ENCODE measurements at places on chromosomes 5 and 9.

- DNase-seq: no peak
Measured at GRCh38 chr5:33933723-33934169, 2.4 kb upstream of the RXFP3 start.

- no peak for DNase-seq
Measured at GRCh38 chr9:130042406-130042884, 544 bp downstream of the FNBP1 start.

- DNase-seq: no peak
Measured at GRCh38 chr5:120093178-120093577, 370.9 kb upstream of the PRR16 start.

GRCh38 chr9:36250079-36250478 is 8.2 kb downstream of the GNE start:
- DNase-seq: no peak

- no peak for DNase-seq
Measured at GRCh38 chr5:77569409-77569808, 69.1 kb downstream of the OTP start.

GRCh38 chr9:106307670-106308069 is 555.3 kb upstream of the ZNF462 start:
- DNase-seq: no peak

DNA sequence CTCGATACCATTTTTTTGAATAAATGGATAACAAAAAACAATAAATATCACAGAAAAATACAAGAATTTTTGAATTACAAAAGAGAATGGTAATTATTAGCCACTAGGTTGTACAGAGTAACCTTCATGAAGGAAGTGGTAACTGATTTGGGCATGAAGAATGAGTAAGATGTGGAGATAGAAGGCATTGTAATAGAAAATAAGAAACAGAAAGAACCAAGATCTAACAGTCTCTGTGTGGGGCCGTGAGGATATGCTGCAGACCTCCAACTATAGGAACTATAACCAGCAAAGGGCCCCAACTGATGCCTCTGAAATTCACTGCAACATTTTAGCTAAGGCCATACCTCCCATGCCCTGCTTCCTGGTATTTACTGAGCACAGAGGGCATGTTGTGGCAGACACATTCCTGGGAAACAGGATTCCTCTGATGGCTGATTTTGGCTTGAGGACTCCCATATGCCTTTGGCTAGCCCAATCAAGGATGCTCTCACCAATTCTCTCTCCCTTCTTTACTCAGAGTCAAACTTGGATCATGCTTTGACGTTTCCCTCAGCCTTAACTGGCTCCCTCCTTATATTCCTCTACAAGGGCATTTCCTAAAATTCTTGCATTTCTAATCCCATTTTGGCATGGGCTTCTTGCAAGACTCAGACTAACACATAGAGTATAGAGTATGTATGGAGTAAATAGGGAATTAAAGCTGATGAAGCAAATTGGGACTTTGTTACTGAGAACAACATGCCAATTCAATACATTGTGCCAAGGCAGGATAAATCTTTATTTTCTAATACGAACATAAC is 208.9 kb downstream of the PDE4D start:
- DNase-seq: no peak

DNA sequence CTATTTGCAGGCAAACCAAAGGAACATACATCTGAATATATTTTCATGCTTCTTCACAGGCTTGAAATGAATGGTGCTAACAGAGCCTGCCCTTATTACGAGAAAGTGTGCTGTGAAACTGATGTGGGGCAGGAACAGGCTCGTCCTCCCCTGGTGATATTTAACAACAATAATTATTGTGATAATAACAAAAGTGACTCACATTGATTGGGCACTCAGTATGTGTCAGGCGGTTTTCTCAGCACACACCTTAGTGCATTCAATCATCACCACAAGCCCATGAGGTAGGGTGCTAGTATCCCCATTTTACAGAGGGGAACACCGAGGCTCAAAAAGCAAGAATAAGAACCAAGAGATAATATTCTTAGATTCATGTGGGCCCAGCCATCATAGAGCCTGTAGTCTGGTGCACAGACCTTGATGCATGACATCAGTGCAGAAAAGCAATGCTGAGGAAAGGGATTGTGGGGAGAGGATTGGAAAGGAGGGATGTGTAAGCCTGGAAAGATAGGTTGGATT is 18.1 kb upstream of the BOD1 start:
- DNase-seq: no peak

- DNase-seq: no peak
Measured at GRCh38 chr5:72379936-72380335, 59.8 kb downstream of the PTCD2 start.

GRCh38 chr9:93657331-93658111 is 81.1 kb downstream of the PHF2 start:
- no peak for DNase-seq

DNA sequence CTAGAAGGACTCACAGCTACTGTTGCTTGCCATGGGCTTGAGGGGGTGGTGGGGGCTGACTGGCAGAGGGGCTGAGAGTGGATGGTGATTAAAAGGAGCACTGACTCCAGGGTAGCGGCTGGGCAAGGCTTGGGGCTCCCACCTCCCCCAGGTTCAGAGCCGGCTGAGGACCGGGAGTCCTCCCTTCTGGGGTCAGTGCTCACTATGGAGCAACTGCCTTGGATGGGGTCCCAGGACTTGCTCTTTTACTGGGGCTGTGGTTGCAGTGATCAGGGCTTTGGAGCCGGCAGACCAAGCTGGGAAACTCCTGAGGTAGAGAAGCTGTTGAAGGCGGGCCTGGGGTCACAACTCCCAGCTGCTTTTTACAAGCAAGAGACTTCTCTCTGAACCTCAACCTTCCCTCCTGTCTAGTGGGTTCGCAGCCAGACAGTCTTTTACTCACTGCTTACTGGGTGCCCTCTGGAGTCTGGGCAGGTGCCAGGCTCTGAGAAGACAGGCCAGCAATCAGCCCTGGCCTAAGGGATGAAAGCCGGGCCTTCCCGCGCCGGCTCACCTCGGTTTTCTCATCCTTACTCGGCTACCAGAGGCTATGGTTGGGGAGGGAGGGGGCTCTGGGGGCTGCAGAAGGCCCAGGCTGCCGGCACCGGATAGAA is 795 bp upstream of the ASS1 start:
- no peak for DNase-seq

GRCh38 chr9:124770359-124771020 is 621 bp downstream of the NR6A1 start:
- DNase-seq: no peak

DNA sequence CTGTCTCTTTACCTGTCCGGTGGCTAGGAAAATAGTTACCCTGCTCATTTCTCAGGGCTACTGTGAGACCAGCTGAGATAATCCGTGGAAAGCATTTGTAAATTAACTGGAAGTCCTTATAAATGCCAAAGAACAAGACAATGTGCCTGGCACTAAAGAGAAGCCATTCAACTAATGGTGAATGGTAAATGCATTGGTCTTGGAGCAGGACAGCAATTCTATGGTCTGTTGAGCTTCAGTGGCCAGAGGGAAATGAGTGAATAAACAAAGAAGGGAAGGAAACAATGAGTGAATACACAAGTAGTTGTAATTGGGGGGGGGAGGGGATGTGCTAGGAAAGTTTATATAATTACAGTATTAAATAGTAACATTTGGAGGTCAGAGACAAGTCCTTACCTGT is 353.6 kb downstream of the SEMA5A start:
- DNase-seq: no peak

DNA sequence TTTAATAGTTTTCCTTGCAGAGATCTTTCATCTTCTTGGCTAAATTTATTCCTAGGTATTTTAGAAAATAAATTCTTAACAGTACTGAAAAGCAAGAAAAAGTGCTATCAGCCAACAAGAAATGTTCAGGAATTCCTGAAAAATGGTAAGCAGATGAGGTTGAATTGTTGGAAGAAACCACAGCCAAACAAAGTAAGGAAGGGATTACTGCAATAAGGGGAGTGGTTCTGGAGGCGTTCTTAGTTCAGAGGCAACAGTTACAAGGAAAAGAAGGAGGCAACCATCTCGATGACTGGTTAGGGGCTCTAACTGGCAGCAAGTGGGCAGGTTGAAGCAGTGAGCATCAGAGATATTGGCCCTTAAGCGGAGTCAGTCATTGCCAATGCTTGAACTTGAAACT is 12.8 kb upstream of the OR13J1 start:
- DNase-seq: no peak

- no peak for DNase-seq
Measured at GRCh38 chr9:98755006-98755618, 41.2 kb downstream of the ANKS6 start.

- DNase-seq: no peak
Measured at GRCh38 chr5:54630738-54631359, 113.3 kb downstream of the SNX18 start.

- DNase-seq: no peak
Measured at GRCh38 chr9:120214332-120214731, 365.6 kb downstream of the CDK5RAP2 start.

DNA sequence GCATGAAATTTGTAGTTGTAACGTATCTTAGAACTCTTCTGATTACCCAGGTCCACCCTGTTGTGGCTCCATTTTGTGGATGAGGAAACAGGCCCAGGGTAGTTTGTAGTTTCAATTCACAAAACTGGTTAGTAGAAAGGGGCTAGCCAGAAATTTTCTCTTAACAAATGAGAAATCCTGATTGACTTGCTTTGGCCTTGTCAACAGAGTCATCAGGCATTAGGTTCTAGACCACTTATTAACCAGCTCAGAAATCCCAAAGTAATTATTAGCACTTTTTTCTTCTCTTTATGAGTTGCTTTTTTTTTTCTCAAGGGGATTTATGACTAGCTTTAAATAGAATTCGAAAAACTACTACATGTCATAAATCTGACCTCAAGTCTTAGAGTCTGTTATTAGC is 160.2 kb downstream of the SH3GL2 start:
- no peak for DNase-seq

GRCh38 chr5:132179405-132179804 is 48.2 kb downstream of the P4HA2 start:
- DNase-seq: no peak

- DNase-seq: no peak
Measured at GRCh38 chr5:139177809-139178588, 20.2 kb downstream of the SIL1 start.

DNA sequence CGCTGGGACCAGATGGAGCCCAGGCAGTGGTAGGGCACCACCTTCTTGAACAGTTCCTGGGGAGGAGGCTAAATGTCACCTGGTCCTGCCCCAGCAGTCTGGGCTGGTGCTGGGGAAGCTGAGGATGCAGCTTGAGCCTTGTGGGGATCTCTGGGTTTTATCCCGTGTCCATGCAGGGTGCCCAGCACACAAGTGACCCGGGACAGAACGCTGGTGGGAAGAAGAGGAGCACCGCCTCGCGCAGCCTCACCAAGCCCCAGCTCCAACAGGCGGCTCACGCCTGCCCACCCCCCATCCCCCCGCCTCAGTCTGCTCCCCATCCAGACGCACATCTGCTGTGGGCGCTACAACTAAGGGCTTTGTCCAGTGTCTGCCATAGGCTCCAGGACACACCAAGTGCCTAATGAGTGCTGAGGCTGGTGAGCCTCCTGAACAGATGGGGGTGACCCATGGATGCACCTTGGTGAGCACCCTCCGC is 13.8 kb downstream of the RALGDS start:
- DNase-seq: no peak

- no peak for DNase-seq
Measured at GRCh38 chr9:69319324-69320025, 5.5 kb upstream of the ENTREP1 start.

DNA sequence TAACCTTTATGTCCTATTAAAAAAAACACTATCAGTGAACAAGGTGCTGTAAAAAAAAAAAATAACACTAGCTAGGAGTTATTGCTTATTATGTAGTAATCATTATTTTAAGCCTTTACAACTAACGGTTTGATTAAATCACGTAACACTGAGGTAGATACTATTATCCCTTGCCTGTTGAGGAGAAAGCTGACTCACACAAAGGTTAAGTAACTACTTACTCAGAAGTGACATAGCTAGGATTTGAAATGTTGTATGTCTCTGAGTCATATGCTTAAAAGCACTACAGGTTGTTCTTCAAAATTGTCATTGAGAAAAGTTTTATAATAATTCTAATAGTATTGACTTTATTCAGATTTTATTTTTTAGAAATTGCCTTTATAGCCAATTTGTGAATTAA is 8.8 kb downstream of the TENT2 start:
- DNase-seq: no peak

- no peak for DNase-seq
Measured at GRCh38 chr9:72753266-72753893, 199.5 kb downstream of the ALDH1A1 start.

GRCh38 chr5:154857530-154858296 is 714 bp upstream of the CNOT8 start:
- peak; percentile 80 for DNase-seq

GRCh38 chr5:170597109-170597751 is 93.4 kb downstream of the KCNIP1 start:
- no peak for DNase-seq

- DNase-seq: no peak
Measured at GRCh38 chr9:131608493-131609037, 63.2 kb downstream of the PRRT1B start.

DNA sequence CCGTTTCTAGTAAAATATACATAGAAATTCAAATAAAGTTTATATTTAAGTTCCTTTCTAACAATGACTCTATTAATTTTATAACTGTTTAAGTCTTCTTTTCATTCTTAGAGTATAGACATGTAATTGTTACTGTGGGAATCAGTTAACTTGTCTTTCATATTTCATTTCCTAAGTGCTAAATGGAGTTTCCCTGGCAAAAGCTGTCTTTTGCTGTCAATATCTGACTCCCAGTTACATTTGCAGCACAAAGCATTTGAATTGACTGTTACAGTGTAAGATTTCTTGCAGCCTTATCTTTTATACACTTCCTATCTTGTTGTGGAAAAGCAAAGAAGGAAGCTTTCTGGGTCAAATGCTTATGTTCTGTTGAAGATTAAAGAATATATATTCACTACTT is 1026.3 kb downstream of the CDH9 start:
- DNase-seq: no peak

DNA sequence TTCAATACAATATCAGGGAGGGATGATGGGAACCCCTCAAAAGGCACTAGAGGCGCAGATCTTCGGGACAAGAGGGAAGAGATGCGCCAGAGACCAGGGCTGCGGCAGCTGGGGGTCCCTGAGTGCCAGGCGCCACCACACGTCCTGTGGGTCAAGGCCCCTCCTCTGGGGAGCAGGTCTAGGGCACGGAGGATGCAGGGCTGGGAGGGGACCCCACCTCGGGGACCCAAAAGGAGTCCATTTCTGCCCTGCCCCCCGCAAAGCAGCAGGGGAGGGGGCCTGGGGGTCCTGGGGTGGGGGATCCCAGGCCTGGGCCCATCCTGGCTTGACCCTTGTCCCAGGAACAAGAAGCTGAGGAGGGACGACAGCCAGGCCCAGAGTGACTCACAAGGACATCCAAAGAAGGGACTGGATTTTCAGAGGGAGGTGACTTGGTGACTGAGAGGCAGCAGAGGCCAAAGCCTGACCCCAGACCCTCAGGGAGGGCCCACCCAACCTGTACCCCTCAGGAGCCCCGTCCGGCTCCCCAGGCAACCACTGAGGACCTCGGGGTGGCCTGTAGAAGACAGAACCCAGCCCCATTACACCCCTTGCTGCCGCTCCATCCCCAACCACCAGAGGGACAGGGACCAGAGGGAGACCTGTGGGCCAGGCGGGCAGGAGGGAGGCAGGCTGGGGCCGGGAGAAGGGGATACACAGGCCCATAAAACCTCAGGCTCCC is 54.2 kb downstream of the LRSAM1 start:
- no peak for DNase-seq

Data from activated CD4-positive, alpha-beta T cell treated with anti-CD3 and anti-CD28 coated beads for 1 hour (primary cell).